NCI-H1417 (cell line): ENCODE measurements at places on chromosomes 1 and 21.

GRCh38 chr1:36528361-36529349 is 45.9 kb upstream of the CSF3R start:
- no peak for DNase-seq

DNA sequence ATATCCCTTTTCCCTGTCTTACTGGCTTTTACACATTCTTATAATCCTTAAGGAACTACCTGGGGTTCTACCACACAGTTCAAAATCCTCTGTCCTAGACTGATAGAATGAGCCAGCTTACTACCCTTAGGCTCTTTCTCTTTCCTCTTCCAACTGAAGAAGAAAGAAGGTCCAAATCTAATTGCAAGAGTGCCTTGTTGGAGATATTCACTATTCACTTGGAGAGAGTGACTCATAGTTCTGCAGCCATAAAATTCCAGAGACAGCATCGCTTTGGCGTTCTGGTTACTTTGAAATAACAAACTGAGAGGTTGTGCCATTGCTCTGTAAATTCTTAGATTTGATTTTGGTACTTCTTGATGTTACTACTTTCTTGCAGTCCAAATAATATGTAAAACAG is 4.2 kb downstream of the CADM3 start:
- no peak for DNase-seq

DNA sequence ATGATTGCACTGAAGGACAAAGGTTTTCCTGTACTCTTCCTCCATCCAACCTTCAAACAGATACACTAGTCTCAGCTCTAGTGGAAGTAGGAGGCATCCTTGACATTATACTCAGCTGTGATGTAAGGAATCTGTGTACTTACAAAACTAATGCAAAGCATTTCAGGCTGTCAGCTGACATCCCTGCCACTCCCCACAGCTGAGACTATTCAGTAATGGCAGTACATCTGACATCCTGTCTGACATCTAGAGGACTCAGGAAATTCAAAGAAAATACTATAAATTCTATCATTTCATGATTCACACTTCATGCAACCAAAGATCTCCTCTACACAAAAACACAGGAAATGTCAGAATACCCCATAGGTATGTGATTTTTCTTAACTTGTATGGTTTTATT is 325.8 kb downstream of the SMYD3 start:
- DNase-seq = no peak

GRCh38 chr1:181251001-181251712 is 162.7 kb downstream of the IER5 start:
- DNase-seq = peak; percentile 29

- no peak for DNase-seq
These were observed 34.7 kb downstream of the ZBTB17 start for GRCh38 chr1:15941044-15941840.

GRCh38 chr1:19734472-19734999 is 65.2 kb downstream of the TMCO4 start:
- no peak for DNase-seq

- DNase-seq = no peak
These were observed 66.3 kb upstream of the SSX2IP start for GRCh38 chr1:84756455-84757082.

GRCh38 chr1:56516539-56517252 is 62.7 kb downstream of the PLPP3 start:
- DNase-seq = peak; percentile 13

GRCh38 chr1:225409051-225409450 is 18.8 kb downstream of the LBR start:
- DNase-seq = peak; percentile 34

GRCh38 chr1:64243757-64244080 is 40.3 kb downstream of the UBE2U start:
- no peak for DNase-seq

DNA sequence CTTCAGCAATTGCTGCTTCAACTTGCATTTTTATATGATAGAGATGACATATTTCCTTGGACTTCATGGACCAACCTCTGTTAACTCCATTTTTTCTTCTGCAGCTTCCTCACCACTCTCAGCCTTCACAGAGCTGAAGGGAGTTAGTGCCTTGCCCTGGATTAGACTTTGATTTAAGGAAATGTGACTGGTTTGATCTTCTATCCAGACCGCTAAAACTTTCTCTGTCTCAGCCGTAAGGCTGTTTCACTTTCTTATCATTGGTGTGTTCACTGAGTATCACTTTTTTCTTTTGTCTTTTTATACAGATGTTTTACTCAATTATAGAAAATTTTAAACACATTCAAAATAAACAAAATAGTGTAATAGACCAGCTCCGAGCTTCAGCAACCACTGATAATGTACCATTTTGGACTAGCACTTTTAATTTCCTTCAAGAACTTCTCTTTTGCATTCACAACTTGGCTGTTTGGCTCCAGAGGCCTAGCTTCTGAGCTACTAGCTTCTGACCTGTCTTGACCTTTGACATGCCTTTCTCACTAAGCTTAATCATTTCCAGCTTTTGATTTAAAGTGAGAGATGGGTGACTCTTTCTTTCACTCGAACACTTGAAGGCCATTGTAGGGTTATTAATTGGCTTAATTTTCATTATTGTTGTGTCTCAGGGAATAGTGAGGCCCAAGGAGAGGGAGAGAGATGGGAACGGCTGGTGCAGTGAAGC is 9.3 kb downstream of the NEK7 start:
- DNase-seq = no peak

DNA sequence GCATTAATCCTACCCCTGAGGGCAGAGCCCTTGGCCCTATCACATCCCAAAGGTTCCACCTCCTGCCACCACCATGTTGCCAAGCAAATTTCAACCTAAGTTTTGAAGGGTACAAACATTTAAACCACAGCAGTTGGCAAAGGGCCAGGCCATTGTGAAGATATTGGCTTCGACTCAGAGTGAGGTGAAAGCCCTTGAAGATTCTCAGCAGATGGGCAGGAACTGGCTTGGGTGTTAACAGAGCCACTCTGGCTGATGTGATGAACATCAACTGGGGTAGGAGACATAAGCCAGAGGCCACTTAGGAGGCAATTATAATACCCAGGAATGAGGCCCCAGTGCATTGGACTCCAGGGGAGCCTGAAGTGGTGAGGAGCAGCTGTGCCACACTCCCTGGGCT is 207.7 kb upstream of the KAZN start:
- peak; percentile 24 for DNase-seq

- DNase-seq = no peak
These were observed 13.8 kb downstream of the CLDN14 start for GRCh38 chr21:36466061-36466511.
